GM19239 (cell line): ENCODE measurements at places on chromosomes 11 and 22.
A peak's percentile ranks its signal among the peaks of the same experiment; 100 is the strongest.

DNA sequence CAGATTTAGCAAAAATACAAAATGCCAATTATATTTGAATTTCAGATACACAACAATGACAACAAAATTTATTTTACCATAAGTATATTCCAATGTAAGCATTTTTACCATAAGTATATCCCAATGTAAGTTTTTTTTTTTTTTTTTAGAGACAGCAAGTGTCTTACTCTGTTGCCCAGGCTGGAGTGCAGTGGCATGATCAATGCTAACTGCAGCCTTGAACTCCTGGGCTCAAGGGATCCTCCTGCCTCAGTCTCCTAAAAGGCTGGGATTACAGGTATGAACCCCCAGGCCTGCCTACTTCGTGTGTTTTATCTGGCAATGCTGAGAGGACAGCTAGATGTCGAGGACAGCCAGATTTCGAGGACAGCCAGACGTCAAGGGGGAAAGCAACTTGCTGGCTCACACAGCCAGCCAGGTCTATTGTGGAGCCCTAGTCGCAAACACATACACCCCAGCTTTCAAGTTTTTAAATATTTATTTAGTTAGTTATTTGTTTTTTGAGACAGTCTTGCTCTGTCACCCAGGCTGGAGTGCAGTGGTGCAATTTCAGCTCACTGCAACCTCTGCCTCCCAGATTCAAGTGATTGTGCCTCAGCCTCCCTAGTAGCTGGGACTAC is 1.1 kb upstream of the SERPING1 start:
- DNase-seq, result no peak

DNA sequence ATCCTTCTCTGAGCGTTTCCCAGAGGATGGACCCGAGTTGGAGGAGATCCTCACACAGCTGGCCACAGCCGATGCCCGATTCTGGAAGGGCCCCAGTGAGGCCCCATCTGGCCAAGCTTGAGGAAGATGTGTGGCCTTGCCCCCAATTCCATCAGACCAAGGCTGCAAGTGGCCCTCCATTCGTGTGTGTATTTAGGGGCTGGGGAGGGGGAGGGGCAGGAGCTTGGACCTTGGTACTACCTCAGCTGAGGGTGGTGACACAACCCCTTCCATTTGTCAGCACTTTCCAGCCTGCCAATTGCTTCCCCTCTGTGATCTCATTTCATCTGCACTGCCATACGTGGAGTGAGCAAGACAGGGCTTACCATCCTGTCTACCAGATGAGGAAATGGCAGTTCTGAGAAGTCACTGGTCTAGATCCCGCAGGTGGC is 1.3 kb upstream of the BBS1 start:
- no peak for DNase-seq

DNA sequence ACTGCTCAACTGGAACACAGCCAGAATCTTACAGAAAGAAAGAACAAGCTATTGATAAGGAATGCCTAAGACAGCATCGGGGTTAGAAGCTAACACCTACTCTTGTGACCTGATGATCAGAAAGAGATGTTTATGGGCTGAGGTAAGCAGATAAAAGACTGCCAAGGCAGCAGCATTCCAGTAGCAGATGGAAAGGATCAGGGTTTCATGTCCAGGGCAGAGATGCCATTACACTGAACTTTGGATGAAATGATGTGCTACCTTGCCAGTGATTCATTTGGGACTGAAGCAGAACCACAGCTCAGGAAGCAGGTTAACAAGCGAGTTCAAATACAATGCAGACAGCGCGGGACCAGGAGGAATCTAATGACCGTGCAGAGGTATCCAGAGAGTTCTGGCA is 27.1 kb upstream of the APOA1 start:
- no peak for DNase-seq

DNA sequence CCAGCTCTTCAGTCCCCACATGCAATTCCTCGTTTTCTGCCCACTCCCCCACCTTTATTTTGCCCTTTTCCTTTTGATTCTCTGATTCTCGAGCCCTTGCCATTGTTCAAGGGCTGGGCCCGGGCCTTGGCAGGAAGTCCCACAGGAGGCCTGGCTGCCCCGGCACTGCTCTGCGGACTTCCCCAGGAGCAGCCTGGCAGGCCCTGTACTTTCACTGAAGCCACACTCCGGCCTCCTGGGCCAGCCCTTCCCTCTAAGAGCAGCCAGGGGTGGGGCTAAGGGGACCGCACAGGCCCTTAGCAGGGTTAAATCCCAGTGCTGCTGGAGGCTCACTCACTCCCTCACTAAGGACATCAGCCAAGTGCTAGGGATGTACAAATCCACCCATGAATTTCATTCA is 4.1 kb downstream of the LRRC32 start:
- DNase-seq, result no peak

- no peak for DNase-seq
Observed at GRCh38 chr11:2745511-2745910, 45.7 kb upstream of the KCNQ1OT1 start.

DNA sequence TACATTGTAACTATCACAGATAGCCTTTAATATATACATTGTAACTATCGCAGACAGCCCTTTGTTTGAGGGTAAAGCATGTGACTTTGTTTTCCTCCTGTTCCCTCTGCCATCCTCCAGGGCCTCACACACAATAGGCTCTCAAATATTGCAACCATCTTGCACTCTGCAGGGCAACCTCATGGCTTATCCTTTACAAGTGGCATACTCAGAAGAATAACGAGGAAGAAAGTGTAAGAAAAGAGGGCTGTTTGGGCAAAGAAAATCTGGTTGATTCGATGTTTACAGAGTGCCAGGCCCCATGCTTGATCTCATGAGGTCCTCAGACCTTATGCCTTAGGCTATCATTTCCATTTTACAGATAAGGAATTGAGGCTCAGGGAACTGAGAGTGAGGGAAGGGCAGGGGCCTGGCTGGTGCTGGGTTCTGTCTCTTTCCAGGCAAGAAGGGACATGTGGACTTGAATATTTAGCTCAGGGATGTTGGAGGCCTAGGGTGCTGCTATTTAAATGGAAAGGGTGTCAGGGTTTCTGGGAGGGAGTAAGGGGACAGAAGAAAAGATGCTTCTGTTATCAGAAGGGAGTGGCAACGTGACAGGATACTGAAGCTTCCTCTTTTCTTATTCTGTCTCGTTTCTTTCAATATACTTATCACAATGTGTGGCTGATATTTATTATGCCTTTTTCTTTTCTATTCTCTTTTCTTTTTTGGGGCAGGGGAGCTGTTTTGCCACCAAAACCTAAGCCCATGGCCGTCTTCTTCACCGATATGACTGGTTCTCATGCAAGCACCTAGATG is 1.1 kb upstream of the SAMM50 start:
- DNase-seq, result no peak

DNA sequence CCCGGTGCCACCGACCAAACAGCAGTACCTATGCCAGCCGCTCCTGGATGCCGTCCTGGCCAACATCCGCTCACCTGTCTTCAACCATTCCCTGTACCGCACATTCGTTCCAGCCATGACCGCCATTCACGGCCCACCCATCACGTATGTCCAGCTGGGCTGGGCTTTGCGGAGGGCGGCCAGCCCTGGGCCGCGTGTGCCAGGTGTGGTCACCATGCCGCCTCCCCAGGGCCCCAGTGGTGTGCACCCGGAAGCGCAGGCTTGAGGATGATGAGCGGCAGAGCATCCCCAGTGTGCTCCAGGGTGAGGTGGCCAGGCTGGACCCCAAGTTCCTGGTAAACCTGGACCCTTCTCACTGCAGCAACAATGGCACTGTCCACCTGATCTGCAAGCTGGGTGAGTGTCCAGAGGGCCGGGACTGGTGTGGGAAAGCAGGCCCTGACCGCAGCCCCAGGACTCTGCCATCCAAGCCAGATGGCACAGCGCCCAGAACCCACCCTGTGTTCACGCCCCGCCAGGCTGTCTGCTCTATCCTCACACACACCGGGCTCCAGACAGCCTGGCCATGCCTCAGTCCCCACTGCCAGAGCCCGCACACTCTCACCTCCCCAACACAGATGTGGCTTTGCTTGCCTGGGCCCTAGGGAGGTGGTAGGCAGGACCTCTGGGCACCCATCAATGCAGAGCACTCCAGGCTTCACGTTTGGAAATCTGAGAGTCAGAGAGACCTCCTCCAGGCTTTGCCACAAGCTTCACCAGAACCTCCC is 77.6 kb downstream of the MED15 start:
- DNase-seq, result no peak

DNA sequence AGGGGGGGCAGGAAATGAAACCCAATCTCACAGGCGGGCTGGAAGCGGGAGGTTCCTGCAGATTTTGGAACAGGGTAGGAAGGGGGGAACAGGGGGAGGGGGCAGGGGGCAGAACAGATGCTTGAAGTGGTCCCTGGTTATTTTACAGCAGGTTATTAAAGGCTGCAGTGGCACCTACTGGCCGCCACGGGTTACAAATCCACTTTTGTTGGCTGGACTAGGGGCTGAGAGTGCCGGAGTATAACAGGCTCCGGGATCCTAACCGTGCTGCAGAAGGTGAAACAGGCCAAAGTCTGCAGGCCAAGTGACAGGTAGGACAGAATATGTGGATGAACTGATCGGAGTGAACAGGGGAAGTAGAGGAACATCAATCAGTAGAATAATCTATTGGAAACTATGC is 2.5 kb downstream of the ROBO3 start:
- DNase-seq, result peak; percentile 47

DNA sequence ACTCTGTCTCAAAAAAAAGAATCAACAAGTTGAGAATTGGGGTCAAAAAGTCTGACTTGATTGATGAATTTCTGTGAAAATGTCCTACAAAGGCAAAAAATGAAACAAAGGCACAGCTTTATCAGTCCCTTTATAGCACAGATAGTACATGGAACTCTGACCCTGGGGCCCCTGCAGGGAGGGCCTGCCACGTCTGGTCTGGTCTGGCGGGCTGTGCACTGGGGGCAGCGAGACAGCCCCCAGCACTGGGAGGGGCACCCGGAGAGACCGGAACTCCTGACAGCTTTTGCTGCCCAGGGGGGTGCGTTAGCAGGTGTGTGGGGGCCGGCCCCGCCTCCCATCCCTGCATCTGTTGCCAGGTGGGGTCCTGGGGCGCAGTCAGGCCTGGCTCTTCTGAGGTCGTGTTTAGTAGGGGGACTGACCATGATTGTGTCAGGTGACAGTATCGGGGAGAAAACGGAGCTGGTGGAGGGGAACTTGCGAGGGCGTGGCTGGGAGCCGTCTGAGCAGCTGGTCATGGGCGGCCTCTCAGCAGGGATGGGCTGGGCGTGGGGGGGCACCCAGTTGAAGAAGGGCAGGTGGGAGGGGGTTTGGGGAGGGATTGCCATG is 51.7 kb downstream of the GRAMD4 start:
- DNase-seq, result no peak

DNA sequence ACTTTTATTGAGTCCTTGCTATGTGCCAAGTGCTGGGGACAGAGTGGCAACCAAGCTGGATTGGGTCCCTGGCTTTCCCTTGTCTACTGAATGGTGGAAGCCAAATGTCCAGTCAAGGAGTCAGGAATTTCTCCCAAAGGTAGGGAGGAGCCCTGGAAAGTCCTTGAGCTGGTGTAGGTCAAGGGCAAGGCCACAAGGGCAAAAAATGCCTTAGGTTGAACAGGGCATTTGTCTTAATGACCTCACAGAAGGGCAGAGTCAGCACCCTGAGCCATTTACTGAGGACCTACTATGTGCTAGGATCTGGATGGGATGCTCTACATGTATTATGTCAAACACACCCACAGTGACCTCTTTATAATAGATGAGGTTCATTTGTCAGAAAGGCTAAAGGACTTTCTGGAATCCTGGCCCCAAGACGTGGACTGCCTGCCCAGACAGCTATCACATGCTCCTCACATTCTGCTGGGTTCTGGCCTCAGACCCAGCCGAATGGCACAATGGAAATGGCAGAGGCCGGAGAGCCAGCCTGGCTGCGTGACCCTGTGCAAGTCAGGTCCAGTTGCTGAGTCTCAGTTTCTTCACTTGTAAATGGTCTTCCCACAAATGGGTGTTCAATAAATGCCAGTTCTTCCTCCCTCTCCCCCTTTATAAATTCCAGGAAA is 17.7 kb downstream of the MOGAT2 start:
- no peak for DNase-seq

DNA sequence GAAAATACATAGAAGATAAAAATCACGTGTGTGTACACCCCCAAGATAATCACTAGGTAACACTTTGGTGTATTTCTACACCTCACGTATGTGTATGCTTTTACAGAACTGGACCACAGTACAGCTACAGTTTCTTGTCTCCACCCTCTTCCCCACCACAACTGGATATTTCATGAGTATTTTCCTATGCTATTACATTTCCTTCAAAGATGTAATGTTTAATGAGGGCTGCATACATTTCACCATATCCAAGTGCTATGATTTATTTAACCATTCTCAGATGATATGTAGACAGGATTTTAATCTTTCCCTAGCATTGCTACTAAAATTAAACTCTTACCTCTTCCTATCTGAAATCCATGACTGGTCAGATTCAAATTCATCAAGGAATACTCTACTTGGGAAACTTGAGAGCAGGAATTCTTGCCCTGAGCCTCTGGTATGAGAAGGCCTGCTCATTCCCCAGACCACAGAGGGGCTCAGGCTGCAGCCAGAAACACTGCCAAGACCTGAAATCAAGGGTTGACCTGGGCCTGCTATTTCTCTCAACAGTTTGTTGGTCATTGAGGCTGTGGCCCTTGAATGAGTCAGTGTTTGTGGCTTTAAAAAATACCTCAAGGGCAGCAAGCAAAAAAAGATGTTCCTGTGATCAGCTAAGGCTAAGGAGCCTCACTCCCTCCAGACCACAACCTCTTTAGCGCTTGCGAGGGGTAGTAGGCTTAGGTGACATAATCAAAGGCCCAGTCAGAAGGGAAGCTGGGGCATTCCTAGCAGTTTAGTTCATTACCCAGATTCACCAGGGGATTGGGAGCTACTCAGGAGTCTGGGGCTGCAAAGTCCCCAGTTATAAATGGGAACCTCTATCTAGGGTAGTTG is 55.5 kb downstream of the ABTB2 start:
- DNase-seq, result no peak

DNA sequence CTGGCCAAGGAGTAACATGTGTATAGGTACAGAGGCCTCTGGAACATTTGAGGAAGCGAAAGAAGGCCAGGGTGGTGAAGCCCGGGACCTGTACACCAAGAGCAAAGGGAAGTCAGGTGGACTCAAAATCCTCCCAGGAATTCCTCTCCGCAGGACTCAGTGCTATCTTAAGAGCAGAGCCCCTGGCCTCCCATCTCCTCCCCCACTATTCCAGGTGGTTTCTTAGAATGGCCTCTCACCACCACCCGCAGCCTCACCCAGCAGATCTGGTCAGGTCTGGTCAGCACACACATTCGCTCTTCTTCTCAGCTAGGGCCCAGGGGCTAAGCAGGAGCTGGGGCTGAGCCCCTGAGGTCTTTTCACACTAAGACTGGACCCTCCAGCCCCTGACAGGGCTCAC is 59.1 kb downstream of the SCGB1A1 start:
- no peak for DNase-seq

- DNase-seq, result no peak
Observed at GRCh38 chr22:43737150-43737828, 74.8 kb downstream of the EFCAB6 start.

DNA sequence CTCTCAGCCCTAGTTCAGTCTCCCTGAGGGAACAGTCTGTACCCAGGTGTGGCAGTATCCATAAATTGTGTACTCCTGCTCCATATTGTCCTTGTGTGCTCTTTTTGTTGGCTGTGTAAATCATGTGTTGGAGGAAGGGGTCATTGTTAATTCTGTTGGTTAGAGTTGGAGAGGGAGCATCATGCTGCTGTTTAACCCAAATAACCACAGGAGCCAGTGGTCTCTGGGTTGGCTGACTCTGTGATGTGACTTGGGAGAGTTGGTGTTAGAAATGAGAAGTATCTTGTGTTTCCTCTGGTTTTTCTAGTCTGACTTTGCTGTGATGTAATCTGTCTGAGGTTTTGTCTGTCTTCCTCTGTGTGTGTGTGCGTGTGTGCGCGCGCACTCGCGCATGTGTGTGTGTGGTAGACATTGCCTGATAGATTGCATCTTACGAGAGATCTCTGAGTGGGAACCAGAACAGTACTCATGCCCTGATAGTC is 30.5 kb downstream of the CTNND1 start:
- peak; percentile 68 for DNase-seq

GRCh38 chr11:10930224-10930971 is 72.5 kb upstream of the ZBED5 start:
- DNase-seq, result no peak
